ENCODE measurements at places on chromosomes 2 and 18.

GRCh38 chr2:42008241-42008921, 39.4 kb upstream of the PKDCC start:
- no peak for DNase-seq

- DNase-seq, result no peak
These were observed 14.6 kb upstream of the NT5DC4 start for GRCh38 chr2:112706170-112706664.

GRCh38 chr2:134705861-134706586, 12.8 kb downstream of the TMEM163 start:
- DNase-seq, result no peak

- DNase-seq, result peak; percentile 3
These were observed 176.8 kb downstream of the LOXHD1 start for GRCh38 chr18:46480226-46480625.

DNA sequence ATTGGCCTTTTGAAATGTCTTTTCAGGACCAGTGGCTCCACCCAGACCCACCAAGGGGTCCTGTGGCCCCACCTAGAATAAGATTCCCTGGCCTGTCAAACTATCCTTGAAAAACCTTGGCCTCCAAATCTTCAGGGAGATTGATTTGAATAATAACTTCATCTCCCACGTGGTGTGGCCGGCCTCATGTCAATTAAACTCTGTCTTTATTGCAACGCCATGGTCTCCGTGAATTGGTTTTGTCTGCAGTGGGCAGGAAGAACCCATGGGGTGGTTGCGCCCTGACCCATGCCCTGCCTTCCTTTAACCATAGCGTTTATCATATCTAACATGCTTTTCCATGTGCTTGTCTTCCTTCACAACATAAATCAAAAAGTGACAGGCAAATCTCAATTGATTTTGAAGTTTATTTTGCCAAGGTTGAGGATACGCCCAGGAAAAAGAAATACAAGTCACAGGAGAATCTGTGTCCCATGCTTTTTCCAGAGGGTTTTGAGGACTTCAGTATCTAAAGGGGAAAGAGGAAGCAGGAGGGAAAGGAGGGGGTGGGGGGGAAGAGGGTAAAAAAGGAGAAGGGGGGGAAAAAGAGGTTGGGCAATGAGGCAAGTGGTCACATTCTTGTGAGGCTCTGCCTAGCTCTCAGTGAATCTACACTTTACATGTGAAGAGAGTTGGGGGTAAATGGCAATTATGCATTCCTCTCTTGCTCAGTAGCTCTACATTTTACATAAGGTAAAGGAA, 66.5 kb upstream of the CABLES1 start:
- no peak for DNase-seq
